ENCODE measurements at places on chromosomes 1 and 21. TPM values are rescaled to one million over a fixed set of nuclear protein-coding genes. Genes with fewer than 3 reads are reported as not detected.

- peak; percentile 42 for DNase-seq
Measured at GRCh38 chr1:245687636-245688535, 533.1 kb downstream of the KIF26B start.

Gene UBASH3A
- total RNA-seq, result 1.6 TPM

- no peak for DNase-seq
Measured at GRCh38 chr1:2635361-2636010, 2.7 kb upstream of the MMEL1 start.

GRCh38 chr1:61151565-61151964, 69.2 kb downstream of the NFIA start:
- DNase-seq, result no peak

- DNase-seq, result no peak
Measured at GRCh38 chr1:115409094-115410015, 71.3 kb upstream of the NGF start.

DNA sequence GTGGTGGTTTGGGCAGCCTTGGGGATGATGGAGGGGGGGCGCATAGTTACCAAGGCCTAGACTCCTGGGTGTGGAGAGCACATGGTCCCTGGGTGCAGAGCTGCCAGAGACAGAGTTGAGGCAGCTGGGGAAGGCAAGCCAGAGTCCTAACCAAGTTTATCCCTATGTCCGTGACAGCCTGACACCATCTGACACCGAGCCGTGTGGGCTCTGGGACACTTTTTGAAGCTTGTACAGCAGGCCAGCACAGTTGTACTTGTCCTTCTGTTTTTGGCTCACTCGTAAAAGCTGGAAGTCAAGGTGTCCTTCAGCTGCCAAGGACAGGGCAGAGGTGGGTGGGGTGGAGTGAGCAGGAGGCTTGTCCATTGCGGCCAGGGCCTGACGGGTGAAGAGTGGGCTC, 28.5 kb downstream of the SLC26A9 start:
- no peak for DNase-seq

Gene ASH1L
- 33.7 TPM for total RNA-seq

GRCh38 chr1:44616284-44616990, 57.8 kb downstream of the TMEM53 start:
- no peak for DNase-seq

GRCh38 chr1:167922611-167923074, 8.7 kb upstream of the ADCY10 start:
- no peak for DNase-seq

DNA sequence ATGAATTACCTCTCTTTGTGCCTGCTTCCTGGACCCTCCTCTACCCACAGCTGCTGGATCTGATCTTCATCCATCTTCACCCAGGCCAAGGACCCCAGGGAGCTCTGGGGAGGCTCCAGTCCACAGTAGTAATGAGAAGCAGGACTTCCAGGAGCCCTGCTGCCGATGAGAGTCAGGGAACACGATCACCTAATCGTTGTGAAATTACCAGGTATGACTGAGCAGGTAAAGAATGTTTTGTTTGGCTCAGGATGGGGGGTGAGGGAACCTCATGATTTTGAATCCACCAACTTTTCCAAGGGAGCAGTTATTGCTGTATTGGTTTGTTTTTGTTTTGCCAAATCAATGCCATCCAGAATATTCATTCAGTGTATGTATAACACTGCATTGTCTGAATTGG, 454.0 kb downstream of the PLPP3 start:
- DNase-seq, result no peak

Gene CRYZ
- 14.0 TPM for total RNA-seq

DNA sequence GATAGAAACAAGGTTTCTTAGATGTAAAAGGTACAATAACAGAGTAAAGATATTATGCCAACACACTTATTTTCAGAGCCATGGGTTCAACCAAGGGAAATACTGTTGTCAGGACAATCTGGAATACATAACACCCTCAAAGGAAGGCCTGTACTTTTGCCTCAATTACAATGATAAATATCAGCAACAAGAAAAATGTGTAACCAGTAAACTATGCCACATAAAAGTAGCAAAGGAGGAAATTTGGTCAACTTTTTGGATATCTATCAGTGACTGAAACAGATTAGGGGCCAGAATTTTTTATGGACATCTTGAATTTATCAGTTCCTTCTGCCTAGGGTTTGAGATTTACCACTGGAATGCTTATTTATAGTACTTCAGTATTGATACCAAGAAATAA, 24.6 kb upstream of the RAP1GAP start:
- no peak for DNase-seq
